ENCODE measurements at places on chromosomes 12 and 14.

GRCh38 chr12:54360717-54361456, 3.4 kb downstream of the GPR84 start:
- DNase-seq: peak; percentile 96

DNA sequence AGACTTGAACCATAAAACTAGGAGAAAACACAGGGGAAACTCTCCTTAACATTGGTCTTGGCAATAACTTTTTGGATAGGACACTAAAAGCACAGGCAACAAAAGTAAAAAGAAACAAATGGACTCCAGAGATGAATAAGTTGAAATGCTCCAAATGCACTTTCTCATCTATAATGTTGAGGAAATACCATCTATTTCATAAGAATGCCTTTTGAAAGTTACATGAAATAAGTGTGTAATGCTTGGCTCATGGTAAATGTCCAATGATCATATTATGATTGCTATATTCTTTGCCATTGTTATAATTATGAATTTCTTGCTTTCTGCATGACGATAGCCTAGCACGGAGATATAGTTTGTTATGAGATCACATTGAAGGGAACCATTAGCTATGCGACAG, 19.8 kb downstream of the PDE6H start:
- no peak for DNase-seq

GRCh38 chr12:233615-233968, 19.6 kb upstream of the SLC6A12 start:
- no peak for DNase-seq

GRCh38 chr14:95562892-95563685, 28.2 kb downstream of the GLRX5 start:
- DNase-seq: no peak

DNA sequence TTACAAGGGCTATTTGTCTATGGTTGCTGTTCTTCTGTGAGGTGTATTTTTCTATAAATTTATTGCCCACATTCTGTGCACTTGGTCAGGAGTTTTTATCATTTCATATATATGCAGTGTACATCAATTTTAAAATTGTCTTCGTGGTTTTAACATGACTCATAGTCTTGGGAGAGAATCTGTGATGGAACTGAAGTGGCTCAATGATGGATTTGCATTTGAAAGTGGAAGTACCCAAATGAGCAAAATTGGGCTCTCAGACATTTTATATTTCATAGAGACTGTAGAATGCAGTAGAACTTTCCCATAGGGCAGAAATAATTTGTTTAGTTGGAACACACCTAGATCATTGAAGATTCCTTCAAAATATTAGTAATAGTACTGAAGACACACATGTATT, 1.9 kb upstream of the SCFD1 start:
- DNase-seq: no peak

GRCh38 chr14:43855556-43855955, 651.5 kb downstream of the FSCB start:
- DNase-seq: no peak

- no peak for DNase-seq
Measured at GRCh38 chr12:28378736-28379135, 188.5 kb downstream of the CCDC91 start.

DNA sequence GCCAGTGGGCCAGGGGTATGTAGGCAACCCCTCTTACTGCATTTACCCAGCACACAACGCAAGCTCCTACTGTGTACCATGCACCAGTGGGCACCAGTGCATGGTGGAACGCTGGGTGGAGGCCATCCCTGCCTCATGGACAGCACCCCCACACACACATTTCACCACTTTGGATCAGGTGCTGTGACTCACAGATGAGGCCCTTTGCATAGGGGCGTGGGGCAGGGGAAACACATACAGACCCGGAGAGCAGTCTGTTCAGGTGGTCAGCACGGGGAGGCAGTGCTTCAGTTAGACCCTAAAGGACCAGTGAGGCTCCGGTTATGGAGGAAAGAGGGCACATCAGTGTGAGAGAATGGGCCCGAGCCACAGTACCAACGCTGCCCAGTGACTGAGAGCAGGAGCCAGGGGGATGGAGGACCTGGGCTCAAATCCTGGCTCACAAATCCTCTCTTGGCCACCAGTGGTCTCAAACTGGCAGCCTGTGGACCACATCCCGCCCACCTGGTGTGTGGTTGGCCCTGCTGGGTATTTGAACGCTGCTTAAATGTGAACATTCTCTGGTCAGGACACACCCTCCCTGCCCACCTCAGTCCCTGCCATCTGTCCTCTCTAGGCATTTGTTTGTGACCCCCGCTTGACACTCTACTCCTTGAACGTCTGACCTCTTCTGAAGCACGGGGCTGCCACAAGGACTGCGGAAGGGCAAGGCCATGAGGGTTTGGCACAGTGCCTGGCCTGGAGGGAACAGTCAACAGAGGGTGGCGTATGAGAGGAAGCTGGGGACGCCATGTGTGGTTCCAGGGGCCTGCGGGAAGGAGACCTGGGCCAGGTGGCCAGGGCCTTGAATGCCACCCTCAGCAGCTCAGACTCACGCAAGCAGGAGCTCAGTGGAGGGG, 46.7 kb downstream of the FAM222A start:
- no peak for DNase-seq
